Activated CD4-positive, alpha-beta T cell treated with anti-CD3 and anti-CD28 coated beads for 48 hours (primary cell): ENCODE measurements at places on chromosomes 5 and 9.

DNA sequence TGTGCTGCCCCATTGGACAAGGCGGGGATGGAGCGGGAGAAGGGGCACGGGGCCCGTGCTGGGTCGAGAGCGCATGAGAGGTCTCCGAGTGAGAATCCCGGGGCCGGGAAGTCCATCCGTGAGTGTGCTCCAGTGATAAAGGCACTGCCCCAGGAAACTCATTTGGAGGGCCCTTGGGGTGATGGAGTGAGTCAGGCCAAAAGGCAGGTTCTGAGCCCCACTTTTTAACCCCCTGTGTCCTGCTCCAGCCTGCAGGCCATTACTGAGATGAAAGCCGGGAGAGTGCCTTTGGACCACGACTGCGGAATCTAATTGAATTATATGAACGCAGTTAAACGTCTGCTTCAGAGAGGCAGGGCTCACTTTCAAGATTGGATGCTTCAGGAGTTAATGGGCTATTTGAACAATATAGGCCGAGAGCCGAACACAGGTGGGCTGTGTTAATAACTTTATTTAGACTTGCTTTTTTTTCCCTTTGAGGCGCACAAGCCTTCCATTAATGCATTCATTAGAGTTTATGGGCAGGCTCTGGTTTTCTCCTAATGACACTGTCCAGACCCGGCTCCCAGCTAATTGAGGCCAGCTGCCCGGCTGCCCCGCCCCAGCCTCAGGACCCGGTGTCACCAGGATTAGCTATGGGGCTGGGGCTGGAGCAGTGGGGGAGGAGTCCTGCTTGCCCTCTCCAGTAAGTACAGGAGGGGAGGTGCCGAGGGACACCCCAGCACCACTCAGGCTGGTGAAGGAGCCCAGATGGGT lies 79.1 kb upstream of the LMX1B start:
- no peak for DNase-seq

DNA sequence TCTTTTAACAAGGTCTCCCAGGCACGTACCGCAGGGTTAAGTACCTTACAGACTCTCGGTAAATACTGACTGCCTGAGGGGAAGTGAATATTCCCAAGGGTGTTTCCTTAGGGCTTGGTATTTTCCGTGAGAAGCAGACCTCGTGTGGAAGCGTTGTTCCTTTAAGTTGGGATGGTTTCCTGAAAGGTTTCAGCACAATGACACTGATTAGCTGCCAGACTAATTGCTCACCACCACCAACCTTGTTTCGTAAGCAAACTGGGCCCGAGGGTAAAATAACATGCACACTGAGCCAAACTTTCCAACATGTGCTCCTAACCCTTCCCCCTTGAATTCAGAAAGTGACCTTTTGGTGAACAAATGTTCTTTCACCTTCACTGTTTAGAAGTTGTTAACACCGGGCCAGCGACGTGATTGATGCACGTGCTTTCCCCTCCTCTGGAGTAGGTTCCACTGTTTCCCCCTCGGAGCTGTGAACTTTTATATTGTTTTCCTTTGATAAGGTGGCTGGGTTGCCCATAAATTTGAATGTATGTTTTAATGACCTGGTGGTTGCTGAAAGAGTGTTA lies 128.1 kb upstream of the RPS23 start:
- DNase-seq, result no peak

- DNase-seq, result no peak
Observed at GRCh38 chr5:169651526-169651925, 14.5 kb downstream of the DOCK2 start.

DNA sequence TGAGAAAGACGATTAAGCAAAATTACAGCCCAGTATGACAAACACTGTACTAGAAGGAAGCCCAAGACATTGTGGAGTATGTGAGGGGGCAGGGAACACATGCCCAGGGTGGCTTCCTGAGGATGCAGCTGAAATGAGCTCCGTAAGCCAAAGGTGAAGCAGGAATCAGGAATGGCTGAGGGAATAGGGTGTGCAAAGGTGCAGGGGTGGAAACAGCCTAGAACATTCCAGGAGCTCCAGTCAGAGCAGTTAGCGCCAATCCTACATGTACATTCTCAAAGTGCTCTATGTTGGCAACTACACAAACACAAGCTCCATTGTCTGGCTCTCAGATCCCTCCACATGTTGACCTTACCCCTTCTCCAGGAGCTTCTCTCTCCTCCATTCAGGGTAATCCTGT lies 257.9 kb downstream of the MAN2A1 start:
- DNase-seq, result no peak

DNA sequence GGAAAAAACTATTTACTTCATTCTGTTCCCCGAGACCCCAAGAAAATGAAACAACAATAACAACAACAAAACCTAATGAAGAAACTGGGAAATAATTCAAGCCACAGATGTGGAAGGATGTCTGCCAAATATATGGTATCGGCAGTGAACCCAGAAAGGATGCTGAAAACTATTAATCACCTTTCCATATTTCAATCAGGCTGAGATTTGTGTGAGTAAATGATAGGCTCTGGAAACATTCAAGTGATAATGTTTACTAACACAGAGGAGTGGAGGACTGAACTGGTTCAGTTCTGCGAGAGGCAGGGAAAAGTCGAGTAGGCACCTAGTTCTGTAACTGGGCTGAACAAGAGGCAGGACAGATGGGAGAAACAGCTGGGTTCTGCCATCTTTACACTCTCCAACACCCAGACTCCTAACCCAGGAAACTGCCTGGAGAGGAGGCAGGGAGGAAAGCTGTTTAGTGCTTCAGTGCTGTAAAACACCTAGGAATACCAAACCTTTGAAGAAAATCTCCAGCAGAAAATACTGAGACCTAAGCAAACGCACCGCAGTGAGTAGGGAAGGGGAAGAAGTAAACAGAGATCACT lies 96.8 kb upstream of the GNA14 start:
- DNase-seq, result no peak

- DNase-seq, result no peak
Observed at GRCh38 chr5:68646144-68646543, 430.6 kb downstream of the PIK3R1 start.

- DNase-seq, result peak; percentile 12
Observed at GRCh38 chr9:100700689-100701318, 122.9 kb downstream of the CAVIN4 start.

DNA sequence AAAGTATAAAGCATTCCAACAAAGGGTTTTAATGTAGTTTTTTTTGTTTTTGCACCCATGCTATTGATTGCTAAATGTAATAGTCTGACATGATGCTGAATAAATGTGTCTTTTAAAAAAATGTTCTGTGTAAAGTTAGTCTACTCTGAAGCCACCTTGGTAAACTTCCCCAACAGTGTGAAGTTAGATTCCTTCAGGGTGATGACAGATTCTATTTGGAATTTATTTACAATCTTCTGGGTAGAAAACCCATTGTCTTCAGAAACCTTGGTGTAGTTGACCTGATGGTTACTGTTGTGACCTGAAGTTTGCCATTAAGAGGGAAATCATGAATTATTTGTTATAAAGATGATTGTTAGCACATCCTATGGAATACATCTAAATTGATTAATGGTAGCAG lies 64.7 kb upstream of the TRPC7 start:
- DNase-seq, result no peak

DNA sequence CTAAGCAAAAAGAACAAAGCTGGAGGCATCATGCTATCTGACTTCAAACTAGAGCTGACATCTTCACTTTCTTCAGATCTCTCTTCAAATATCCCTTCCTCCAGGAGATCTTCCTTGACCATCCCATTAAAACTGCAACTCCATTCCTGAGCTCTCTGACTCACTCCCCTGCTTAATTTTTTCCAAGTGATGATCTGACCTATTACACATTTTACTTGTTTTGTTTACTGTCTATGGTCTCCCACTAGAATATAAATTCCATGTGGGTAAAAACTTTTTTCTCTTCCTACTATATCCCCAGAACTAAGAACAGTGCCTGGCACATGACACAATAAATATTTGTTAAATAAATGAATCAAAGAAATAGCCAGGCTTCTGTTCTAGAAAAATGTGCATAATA lies 87.5 kb downstream of the SLIT3 start:
- DNase-seq, result no peak

DNA sequence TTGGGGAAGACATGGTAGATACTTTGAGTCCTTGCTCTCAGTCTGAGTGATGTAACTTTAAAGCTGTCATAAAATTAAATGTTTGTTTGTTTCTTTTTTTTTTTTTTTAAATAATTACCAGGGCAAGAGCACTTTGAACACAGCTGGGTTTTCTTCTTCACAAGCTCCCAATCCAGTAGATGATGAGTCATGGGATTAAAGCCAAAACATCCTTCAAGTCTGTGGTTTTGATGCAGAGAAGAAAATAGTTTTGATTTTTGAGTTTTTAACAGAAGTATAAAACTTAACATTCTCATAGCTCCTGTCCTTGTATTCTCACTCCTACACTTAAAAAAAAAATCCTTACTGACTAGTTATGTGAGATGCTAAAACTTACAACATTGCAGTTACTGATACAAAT lies 34.8 kb upstream of the IL31RA start:
- DNase-seq, result no peak

DNA sequence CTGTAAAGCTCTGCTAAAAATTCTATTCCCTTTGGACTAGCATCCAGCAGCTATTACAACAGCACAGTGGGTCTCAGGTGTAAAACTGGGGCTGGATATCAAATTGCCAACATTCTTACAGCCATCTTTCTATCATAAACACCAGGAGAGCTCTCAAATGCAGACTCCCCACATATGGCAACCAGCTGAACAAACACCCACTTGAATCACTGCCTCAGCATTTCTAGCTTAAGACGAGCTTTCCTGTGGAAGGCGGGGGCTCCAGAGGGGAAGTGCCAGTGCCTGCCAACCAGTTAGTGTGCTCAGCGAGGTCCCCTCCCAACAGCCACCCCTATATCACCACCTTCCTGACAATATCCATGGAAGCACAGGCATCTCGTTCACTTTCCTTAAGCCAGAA lies 62.2 kb downstream of the IPPK start:
- no peak for DNase-seq

- no peak for DNase-seq
Observed at GRCh38 chr5:82439750-82440445, 161.7 kb upstream of the RPS23 start.

GRCh38 chr5:72067682-72068470 lies 39.4 kb upstream of the MAP1B start:
- DNase-seq, result no peak

DNA sequence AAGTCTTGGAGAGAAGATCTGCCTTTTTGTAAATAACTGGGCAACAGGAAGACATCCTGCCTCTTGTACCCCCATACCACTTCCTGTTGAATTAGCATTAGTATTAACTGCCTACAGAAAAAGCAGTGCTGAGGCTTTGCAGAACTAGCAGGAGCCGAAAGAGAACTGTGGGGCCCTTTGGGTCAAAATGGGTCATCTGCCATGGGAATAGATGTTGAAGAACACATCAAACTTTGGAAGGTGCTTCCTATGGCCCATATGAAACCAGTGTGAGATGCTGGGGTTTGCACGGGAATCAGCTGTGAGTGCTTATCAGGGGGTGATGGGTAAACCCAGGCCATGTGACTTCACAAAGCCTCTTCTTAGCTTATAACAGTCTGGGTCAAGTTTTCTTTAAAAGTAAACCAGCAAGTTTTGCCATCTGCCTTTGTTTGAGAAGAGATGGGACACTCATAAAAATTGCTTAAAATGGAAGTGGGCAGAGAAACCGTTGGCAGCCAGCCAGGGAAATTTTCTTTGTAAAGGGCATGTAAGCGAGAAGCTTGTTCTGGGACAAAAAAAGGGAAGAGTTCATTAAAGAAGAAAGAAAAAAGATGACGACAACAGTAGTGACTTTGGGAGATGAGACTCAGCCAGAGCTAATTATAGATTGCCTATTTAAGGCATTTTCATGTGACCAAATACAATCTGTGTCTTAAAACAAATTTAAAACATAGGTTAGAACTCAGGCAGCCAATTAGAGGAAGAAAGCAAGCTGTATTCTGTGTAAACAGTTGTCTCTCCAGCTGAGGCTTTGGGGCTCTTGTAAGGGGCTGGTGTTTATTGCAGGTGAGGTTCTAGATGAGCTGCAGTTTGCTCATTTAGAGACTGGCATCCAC lies 4.4 kb downstream of the SLC25A25 start:
- DNase-seq, result peak; percentile 68

DNA sequence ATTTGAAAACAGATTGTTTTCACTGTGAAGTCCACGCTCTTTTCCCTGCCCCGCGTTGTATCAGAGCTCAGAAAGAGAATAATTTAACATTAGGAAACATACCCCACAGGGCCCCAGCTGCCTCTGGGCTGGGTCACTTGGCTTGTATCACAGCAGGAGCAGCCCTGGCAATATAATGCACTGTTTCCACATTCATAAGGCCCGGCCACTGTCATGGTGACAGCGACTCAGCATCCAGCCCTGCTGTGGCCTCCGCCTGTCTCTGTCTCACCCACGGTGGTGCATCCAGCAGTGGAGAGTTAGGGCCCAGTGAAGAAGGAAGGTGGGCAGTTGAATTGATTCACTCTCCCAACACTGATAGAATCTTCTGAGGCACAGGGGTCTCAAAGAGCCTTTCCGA lies 188.9 kb downstream of the NSG2 start:
- DNase-seq, result no peak

DNA sequence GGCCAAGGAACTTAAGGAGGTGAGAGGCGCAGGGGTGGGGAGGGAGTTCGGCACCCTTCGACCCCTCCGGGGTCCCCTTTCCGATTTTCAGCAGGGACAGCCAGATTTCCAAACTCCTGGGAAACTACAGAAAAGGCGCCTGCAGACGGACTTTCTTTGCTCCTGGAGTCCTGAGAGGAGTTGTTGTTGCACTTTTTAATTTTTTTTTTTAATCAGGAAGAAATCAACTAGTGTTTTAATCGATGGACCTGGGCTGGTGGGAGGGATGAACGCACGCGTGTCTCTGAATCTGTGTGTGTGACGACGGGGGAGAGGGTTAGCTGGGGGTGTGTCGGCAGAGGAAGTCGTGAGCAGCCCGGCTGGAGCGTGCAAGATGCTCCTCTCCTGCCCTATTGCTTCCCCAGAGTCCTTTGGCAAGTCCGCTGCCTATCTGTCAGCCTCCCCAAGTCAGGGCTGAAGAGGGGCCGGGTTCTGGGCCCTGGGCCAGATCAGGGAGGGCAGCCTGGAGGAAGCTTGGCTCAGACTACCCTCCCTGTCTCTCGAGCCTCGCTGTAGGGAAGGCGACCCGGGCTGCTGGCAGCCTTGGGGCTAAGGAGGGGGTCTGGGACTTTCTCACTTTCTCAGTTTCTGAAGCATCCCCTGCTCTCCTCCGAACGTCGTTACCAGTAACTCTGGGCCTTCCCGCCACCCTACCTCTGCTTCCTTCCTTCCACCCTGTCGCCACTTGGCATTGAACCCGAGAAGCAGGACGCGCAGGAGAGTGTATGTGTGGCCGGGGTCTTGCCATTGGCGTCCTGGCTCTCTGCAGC lies 731 bp downstream of the PRR16 start:
- DNase-seq, result peak; percentile 4

- peak; percentile 57 for DNase-seq
Observed at GRCh38 chr9:136694163-136694871, 7.1 kb upstream of the AGPAT2 start.

- DNase-seq, result no peak
Observed at GRCh38 chr5:36874465-36874864, 2.1 kb upstream of the NIPBL start.
